Osteoblast (primary cell): ENCODE measurements at places on chromosomes 7 and 10.

DNA sequence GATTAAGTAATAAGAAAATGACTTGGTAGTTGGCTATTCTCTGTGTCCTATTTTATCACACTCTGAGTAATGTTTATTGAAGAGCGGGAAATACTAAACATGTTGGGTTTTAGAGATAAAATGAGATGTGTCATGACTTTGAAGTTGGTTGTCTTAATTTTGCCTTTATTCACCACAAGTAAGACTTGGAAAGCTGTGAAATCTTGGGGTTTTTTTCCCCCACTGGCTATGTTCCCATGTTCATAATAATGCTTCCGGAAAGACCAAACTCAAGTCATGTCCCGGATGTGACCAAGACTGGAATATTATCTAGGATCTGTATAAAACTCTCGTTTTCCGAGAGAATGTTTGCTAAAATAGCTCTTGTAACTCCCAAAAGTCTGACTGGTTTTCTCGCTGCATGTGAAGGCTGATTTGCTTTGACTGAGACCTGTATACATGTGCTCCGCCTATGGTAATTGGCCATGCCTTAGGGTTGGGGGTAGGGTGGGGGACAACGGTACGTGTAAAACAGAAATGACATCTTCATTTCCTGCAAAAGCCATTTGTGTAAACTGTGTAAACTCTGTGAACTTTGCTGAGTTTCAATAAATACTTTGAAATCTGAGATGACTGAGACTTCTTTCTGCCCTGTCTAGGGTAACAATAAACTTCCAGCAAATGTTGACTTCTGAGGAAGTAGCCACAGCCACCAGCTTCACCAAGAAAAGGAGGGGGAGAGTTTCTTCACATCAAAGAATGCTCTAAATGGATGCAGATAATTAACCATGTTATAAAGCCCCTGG lies 169.6 kb downstream of the ZNF365 start:
- H3K27ac ChIP-seq, result peak overlapping the region; percentile 32
- no peak for DNase-seq
- no peaks in the 10 kb centered on the region for H3K27me3 ChIP-seq
- no peaks in the 10 kb centered on the region for H3K36me3 ChIP-seq

DNA sequence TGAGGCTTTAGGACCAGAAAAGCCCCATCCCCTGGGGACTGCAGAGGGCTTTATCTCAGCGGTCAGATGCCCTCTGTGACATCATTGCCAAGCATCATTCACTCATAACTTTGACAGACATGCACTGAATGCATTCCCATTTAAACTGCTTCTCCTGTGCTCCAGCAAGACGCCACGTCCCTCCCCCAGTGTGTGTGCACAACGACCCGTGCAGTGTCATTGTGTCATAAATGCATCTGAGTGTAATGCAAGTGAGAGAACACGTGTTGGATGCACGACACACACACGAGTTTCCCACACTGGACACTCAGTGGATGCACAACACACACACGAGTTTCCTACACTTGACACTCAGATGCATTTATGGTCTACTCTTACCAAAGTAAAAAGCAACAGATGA lies 337.9 kb downstream of the PTPRN2 start:
- no peaks in the 10 kb centered on the region for H3K27me3 ChIP-seq
- DNase-seq, result peak; percentile 31
- H3K4me1 ChIP-seq, result no peaks in the 10 kb centered on the region
- H3K36me3 ChIP-seq, result no peaks in the 10 kb centered on the region

DNA sequence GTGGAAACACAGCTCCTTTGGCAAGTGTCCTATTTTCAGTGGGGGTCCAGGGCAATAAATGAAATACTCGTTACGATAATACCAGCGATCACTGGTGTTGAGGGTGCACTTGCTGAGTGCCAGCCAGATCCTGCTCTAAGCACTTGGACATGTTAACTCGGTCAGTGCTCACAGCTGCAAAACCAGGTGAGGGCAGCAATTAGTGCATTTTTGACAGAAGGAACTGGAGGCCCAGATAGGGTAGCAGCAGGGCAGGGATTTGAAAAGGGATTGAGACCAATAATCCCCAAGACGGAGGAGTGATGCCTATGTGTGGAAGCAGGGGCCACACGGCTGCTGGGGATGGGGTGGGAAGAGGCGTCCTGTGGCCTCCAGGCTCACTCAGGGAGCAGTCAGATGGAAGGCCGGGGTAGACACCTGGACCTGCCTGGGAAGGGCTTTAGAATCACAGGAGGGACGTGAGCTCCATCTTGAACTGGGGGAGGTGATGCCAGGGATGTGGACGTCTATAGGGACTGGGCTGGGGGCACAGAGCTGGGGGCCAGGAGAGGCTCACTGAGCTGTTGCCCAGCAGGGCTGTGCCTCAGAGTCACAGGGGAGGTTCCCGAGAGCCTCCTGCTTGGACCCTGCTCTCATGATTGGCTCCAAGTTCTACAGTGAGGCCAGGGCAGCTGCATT lies 14.3 kb downstream of the PTPRE start:
- H3K27me3 ChIP-seq, result no peaks in the 10 kb centered on the region
- H3K4me1 ChIP-seq, result peaks cover 40% of the 10 kb centered on the region
- H3K4me3 ChIP-seq, result no peak overlapping the region

- peaks cover 3% of the 10 kb centered on the region for H3K27me3 ChIP-seq
- H3K36me3 ChIP-seq, result no peaks in the 10 kb centered on the region
- peak; percentile 91 for DNase-seq
- no peak overlapping the region for H3K27ac ChIP-seq
- H3K4me3 ChIP-seq, result no peak overlapping the region
Observed at GRCh38 chr10:112307358-112308124, 24.3 kb downstream of the TECTB start.

DNA sequence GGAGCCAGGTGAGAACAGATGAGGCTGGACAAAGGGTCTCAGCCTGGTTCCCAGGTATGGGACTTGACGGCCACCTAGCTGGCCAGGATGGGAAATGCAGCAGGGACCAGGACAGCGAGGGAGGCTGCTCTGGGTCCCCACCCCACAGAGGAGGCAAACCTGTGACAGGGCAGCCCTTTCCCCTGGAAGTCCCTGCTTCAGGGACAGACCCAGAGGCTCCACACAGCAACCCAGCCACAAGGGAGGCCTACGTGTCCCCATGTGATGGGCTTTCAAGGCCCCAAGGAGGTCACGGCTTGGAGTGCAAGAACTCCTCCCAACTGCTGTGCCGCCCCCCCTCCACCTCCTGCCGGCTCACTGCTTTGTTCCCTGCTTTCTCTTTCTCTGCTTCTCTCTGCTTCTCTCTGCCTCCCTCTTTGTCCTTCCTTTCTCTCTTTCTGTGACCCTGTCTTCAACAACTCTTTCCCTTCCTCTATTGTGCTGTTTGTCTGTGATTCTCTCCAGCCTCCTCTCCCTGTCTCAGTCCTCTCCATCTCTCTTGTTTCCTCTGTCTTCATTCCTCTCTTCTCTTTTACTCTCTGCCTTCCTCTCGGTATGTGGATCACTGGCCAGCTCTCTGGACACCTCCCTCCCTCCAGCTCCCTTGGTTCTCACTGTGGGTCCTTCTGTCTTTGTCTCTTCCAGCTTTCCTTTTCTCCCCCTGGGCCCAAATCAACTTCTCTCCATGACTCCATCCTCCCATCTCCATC lies 9.6 kb upstream of the EIF5AL1 start:
- no peaks in the 10 kb centered on the region for H3K36me3 ChIP-seq
- no peak overlapping the region for H3K27ac ChIP-seq
- H3K27me3 ChIP-seq, result peaks cover 19% of the 10 kb centered on the region

- H3K36me3 ChIP-seq, result no peaks in the 10 kb centered on the region
- H3K4me1 ChIP-seq, result no peaks in the 10 kb centered on the region
- DNase-seq, result no peak
- no peak overlapping the region for H3K4me3 ChIP-seq
Observed at GRCh38 chr10:133080683-133081040, 7.1 kb upstream of the ADGRA1 start.

GRCh38 chr7:107079212-107079940 lies 34.9 kb downstream of the PRKAR2B start:
- peaks cover 2% of the 10 kb centered on the region for H3K27me3 ChIP-seq
- H3K27ac ChIP-seq, result no peak overlapping the region
- no peaks in the 10 kb centered on the region for H3K36me3 ChIP-seq
- no peak overlapping the region for H3K4me3 ChIP-seq
- no peaks in the 10 kb centered on the region for H3K4me1 ChIP-seq

- peak overlapping the region; percentile 82 for H3K27ac ChIP-seq
- no peaks in the 10 kb centered on the region for H3K36me3 ChIP-seq
- DNase-seq, result peak; percentile 68
Observed at GRCh38 chr10:24718031-24718855, 5.4 kb downstream of the ARHGAP21 start.

- peaks cover 13% of the 10 kb centered on the region for H3K36me3 ChIP-seq
- peaks cover 13% of the 10 kb centered on the region for H3K4me1 ChIP-seq
- peak overlapping the region; percentile 100 for H3K4me3 ChIP-seq
- no peaks in the 10 kb centered on the region for H3K27me3 ChIP-seq
- H3K27ac ChIP-seq, result peak overlapping the region; percentile 83
- peak; percentile 81 for DNase-seq
Observed at GRCh38 chr10:92290076-92290836, 622 bp downstream of the CPEB3 start.

- H3K36me3 ChIP-seq, result peaks cover 13% of the 10 kb centered on the region
- peak overlapping the region; percentile 78 for H3K4me3 ChIP-seq
Observed at GRCh38 chr7:100119970-100120732, 717 bp downstream of the CNPY4 start.

DNA sequence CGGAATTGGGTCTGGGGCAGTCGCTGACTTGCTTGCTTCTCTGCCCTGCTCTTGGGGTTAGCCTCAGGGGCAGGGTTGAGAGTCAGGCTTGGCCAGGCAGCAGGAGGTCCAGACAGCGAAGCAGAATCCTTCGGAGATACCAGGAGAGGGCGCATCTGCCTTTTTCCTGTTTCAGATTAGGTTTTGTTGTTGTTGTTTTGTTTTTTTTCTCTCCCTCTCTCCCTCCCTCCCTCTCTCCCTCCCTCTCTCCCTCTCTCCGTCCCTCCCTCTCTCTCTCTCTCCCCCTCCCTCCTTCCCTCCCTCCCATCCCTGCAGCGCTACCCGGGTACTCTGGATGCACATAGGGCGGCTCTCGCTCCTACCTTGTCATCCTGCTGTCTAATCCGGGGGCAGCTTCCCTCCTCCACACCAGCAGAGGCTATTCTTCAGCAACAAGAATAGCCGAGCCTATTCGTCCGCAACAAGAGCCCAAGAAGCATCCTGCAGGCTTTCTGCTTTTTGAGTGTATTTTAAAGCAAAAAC lies 758 bp upstream of the OPTN start:
- no peaks in the 10 kb centered on the region for H3K36me3 ChIP-seq
- DNase-seq, result peak; percentile 82
- H3K4me3 ChIP-seq, result peak overlapping the region; percentile 95
- peaks cover 25% of the 10 kb centered on the region for H3K4me1 ChIP-seq
- peak overlapping the region; percentile 67 for H3K27ac ChIP-seq
- H3K27me3 ChIP-seq, result no peaks in the 10 kb centered on the region

- H3K4me3 ChIP-seq, result peak overlapping the region; percentile 34
- H3K27me3 ChIP-seq, result no peaks in the 10 kb centered on the region
- no peaks in the 10 kb centered on the region for H3K36me3 ChIP-seq
- peak overlapping the region; percentile 47 for H3K27ac ChIP-seq
- peaks cover 33% of the 10 kb centered on the region for H3K4me1 ChIP-seq
Observed at GRCh38 chr7:116633131-116633988, 38.6 kb upstream of the MET start.

DNA sequence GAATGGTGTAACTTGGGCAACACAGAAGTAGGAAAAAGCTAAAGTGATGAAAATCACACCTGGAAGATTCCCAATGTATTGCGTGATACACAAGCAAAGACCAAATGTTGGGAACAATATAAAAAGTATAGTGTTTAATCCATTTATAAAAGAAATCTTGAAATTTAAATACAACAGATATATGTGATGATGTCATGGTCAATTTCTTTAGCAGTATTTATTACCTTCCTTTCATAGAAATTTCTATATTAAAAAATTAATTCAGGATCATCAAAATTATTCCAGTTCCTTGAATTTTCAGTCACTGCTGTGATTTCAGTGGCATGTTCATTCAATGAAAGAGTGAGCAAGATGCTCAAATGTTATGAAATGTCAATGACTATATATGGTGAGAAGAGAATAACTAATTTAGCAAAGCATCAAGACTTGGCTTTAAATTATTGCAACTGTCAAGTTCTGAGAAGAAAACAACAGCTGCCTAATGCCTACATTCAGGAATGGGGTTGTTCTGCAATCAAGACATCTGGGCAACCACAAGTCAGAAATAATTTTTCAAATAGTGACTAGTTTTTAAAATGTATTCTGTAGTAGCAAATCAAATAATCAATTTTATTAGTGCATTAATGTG lies 308.8 kb downstream of the SEMA3D start:
- DNase-seq, result no peak
- H3K4me1 ChIP-seq, result no peaks in the 10 kb centered on the region
- no peak overlapping the region for H3K4me3 ChIP-seq
- no peak overlapping the region for H3K27ac ChIP-seq
- no peaks in the 10 kb centered on the region for H3K27me3 ChIP-seq

DNA sequence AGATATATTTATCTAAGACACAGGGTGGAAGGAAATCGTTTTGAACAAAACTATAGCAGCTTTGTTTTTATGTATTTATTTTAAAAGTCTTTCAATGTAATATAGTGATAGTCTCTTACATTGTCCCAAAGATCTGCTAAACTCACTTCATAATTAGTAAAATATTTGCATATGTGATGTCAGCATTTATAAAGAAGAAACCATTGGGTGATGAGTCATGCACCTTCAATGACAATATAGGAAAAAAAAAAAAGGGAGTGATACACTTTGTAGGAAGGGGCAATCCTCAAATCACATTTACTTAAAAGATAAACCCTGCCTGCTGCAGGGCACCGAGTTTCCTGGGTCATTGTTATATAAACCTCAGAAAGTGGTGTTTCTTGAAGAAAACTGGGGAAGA lies 112.4 kb upstream of the SEMA3C start:
- no peaks in the 10 kb centered on the region for H3K4me1 ChIP-seq
- H3K36me3 ChIP-seq, result no peaks in the 10 kb centered on the region
- no peak for DNase-seq
- H3K27me3 ChIP-seq, result no peaks in the 10 kb centered on the region
- no peak overlapping the region for H3K4me3 ChIP-seq
- no peak overlapping the region for H3K27ac ChIP-seq

DNA sequence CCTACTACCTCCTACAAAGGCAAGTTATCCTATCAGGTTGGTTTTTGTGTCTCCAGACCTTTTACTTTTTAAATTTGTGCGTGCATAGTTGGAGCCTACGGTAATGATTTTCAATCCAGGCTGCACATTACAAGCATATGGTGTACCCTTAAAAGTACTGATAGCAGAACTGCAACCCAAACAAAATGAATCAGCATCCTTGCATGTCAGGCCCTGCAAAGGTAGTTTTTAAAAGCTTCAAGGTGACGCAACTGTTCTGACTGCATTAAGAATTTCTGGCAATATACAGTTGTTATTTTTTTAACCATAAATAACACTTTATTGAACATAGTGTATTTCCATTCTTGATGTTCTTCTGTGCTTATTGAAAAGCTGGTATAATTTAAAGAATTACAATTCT lies 28.9 kb downstream of the GNAT3 start:
- H3K27ac ChIP-seq, result no peak overlapping the region
- no peak overlapping the region for H3K4me3 ChIP-seq
- H3K27me3 ChIP-seq, result no peaks in the 10 kb centered on the region
- H3K36me3 ChIP-seq, result no peaks in the 10 kb centered on the region
- DNase-seq, result no peak
